ENCODE measurements at places on chromosomes 7 and 10.

GRCh38 chr10:124448696-124449169, 1.1 kb downstream of the NKX1-2 start:
- no peak for DNase-seq

DNA sequence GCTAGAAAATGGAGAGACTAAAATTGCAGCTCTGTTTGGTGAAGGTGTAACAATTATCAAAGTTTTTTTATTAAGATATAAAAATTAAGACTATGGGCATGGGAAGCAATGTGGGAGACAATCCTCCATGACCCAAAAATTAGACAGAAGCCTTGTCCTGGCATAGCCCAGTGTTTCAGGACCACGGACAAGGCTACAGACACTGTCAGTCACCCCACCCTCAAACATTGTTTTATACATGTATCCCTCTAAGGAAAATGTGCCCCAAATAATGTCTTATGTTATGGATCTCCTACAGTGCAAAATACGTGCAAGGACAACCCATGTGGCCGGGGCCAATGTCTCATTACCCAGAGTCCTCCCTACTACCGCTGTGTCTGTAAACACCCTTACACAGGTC, 24.0 kb downstream of the HABP2 start:
- DNase-seq = no peak

GRCh38 chr10:90308223-90308622, 549.6 kb downstream of the HTR7 start:
- DNase-seq = no peak

GRCh38 chr10:5737352-5737751, 52.7 kb downstream of the TASOR2 start:
- no peak for DNase-seq

- DNase-seq = no peak
Measured at GRCh38 chr7:82677493-82677892, 233.9 kb upstream of the CACNA2D1 start.

Data from NCI-H2107 (cell line).